ENCODE measurements at places on chromosomes 7 and 10.
A peak's percentile ranks its signal among the peaks of the same experiment; 100 is the strongest.

DNA sequence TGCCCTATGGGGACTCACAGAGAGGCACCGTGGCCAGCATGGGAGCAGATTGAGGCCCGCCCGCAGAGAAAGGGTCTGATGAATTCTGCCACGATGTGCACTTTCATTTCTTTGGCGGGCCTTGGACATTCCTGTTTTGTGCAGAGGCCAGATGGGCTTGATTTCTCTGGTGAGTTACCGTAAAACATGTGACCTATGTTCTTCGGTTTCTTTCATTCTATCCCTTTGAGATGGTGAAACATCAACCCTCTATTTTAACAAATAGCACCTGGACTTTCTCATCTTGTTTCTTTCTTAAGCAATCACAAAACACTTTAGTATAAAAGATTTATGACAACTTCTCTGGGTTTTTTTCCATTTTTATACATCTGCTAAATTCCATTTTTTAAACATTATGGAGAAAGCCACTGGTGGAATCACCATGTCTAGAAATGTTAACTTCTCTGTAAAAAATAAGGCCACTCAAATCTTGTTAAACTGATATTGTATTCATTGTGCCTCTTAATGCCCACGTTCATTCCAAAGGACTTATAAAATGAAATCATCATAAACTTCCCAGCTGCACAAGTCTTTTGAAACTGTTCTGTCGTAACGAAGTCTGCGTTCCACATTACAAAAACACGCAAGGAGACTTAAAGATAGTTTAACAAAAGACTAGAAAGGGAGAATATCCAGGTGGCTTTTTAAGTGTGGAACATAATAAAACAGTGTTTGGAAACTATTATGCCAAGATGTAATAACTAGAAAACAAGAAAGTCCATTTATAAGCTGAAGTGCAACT, 21.4 kb upstream of the ODAD2 start:
- peak; percentile 38 for DNase-seq

- DNase-seq = no peak
Measured at GRCh38 chr7:1339611-1340010, 106.9 kb downstream of the UNCX start.

GRCh38 chr7:43764807-43765491, 6.5 kb downstream of the BLVRA start:
- DNase-seq = peak; percentile 37

DNA sequence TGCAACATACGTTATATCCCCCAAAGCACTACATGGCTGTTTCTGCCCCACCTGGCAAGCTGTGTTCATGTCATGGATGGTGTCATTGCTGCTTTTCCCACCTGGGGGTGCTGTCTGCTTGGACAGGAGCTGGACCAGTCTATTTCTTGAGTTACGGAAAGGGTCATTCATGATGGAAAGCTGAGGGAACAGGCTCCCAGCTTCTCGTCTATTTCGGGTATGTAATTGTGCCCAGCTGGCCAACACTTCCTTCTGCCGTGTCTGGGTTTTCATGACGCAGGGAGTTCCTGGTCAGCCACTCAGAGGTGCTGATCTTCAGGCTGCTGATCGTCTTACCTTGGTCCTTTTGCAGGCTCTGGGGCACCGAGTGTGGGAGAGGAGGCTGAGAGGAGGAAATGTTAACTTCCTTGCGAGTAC, 8.6 kb downstream of the BTBD16 start:
- peak; percentile 47 for DNase-seq

- no peak for DNase-seq
Measured at GRCh38 chr7:135886345-135887132, 90.6 kb downstream of the MTPN start.

DNA sequence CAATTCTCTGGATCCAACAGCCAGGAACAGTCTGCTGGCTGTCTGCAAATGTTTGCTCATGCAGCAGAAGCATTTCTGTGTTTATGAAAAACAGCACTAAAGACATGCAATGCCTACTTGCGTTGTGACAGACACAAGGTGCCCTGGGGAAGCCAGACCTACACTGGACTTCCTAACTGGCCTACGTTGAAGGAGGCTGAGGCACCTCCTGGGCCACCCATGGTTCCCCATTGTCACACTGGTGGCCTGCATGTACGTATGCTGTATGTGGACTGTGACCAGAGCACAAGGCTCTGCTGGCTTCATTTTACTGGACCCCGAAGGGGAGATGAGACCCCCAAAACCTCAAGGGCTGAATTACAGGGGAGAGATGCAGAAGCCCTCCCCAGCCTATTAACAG, 27.7 kb downstream of the PSAP start:
- DNase-seq = no peak

DNA sequence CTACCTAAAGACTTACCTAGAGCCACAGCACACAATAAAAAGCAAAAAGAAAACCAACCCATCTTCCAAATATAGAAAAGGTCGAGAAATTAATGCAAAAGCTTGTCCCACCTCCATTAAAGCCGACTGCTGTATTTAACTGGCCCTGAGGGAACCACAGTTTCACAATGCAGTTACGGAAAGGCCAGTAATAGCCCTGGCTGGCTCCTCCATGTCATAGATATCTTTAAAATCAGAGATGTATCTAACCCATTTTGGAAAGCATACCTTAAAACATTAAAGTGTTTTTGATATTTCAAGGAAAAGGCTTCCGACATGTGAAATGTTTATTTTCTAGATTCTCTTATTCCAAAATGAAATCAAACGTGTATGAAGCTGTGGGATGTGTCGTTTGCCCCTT, 23.0 kb downstream of the HDAC9 start:
- no peak for DNase-seq

DNA sequence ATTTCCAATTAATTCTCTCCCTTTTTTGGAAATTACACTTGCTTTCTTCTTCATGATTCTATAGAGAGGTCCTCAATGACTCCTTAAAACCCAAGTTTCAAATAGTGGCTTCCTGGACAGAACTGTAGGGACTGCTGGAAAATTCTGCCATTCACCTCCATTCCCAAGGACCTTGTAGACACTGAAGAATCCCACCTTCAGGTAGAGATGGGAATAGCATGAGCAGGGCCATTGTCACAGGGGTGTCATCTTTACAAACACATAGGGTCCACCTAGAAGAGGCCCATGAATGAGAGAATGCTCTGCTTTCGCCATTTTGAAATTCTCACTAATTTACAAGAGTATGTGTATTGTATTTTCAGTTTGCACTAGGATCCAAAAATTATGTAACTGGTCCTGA, 701.7 kb upstream of the CELF2 start:
- no peak for DNase-seq

- no peak for DNase-seq
Measured at GRCh38 chr10:122047560-122047959, 58.6 kb downstream of the TACC2 start.

- DNase-seq = peak; percentile 77
Measured at GRCh38 chr10:17836942-17837341, 27.8 kb downstream of the MRC1 start.

GRCh38 chr7:139482662-139483466, 609 bp downstream of the KLRG2 start:
- peak; percentile 29 for DNase-seq

DNA sequence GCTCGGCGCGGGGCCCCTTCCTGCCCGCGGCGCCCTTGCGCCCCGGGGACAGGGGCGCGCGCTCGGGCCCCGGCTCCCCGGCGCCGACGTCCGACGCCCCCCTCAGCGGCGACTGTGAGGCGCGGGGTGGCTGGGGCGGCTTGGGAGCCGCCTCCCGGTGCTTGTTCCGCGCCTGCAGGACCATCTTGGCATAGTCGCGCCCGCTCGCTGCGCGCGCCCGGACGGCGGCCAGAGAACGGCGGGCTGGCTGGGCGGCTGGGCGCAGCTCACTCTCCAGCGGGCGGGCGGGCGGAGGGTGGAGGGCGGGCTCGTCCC, at the start of gene DPY19L1:
TSS of gene DPY19L1 (minus strand) at position 275 of the 315 bp plus-strand sequence. CDS start at position 184, 91 bp downstream.
- DNase-seq = no peak

- peak; percentile 6 for DNase-seq
Measured at GRCh38 chr10:57846307-57847065, 421.2 kb downstream of the IPMK start.

- peak; percentile 92 for DNase-seq
Measured at GRCh38 chr10:95818668-95819067, 62.7 kb downstream of the ENTPD1 start.

DNA sequence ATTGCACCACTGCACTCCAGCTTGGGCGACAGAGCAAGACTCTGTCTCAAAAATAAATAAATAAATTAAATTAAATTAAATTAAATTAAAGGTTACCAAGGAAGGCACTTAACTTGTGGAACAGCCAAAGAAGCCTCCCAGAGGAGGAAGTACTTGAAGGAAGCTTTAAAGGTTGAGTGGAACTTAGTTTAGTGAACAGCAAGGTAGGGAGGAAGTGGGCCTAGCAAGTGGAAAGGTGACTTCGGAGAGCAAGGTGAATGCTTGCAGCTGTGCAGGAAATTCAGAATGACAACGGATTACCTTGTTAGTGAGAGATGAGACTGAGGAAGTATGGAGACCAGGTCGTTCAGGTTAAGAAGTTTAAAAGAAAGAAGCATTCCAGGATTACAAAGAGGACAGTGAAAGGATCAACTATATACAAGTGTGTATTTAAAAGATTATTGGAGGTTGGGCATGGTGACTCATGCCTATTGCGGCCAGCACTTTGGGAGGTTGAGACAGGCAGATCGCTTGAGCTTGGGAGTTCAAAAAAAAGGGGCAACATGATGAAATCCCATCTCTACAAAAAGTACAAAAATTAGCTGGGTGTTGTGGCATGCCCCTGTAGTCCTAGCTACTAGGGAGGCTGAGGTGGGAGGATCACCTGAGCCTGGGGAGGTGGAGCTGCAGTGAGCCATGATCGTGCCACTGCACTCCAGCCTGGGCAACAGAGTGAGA, 12.8 kb upstream of the RPEL1 start:
- peak; percentile 68 for DNase-seq

DNA sequence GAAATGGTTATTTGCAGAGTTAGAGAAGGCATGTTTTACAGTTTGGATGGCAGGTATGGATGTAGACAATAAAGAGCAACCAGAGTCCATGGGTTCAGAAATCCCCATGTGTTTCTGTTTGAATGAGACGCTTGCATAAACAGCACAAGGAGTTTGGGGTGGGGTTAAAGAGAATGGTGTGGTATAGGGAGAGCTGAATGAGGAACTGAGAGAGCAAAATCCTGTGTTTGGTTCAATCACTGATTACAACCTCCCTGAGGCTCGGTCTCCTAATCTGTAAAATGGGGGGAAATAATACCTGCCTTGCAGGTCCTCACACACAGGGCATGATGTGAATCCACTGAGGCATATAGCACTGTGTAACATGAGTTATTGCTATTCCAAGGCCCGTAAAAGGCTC, 23.7 kb downstream of the CAV1 start:
- no peak for DNase-seq

- no peak for DNase-seq
Measured at GRCh38 chr7:26560526-26561256, 269.0 kb downstream of the SNX10 start.

- DNase-seq = peak; percentile 45
Measured at GRCh38 chr7:101542527-101543241, 86.4 kb downstream of the MYL10 start.

DNA sequence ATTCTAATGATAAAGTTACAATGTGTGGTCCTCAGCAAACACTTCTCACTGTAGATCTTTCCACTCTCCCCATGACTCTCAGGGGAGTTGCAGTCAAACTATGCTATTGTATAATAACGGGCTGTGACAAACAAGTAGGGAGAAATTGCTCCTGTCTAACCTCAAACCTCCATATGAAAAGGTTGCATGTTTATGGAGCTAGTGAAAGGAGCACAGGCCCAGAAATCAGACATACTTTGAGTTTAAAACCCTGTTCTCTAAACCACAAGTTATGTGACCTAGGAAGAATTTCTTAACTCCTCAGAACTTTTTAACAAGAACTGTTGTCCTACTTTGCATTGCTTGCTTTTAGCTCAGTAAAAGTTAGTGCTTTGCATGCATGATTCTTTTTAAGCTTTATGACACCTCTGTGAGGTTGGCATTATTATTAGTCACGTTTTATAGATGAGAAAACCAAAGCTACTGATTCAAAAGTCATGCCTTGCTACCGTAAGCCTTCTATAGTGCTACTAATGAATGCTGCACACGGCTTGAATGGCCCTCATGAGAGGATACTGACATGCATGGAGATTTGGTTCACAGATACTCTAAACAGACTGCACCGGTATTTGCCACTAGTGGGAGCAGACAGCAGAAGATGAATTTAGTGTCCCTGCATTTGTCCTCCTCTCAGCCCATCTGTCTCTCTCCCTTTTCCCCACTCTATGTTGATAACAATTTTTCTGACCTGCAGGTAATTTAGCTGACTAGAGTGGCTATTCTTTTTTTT, 129.5 kb upstream of the PCGF5 start:
- peak; percentile 35 for DNase-seq

DNA sequence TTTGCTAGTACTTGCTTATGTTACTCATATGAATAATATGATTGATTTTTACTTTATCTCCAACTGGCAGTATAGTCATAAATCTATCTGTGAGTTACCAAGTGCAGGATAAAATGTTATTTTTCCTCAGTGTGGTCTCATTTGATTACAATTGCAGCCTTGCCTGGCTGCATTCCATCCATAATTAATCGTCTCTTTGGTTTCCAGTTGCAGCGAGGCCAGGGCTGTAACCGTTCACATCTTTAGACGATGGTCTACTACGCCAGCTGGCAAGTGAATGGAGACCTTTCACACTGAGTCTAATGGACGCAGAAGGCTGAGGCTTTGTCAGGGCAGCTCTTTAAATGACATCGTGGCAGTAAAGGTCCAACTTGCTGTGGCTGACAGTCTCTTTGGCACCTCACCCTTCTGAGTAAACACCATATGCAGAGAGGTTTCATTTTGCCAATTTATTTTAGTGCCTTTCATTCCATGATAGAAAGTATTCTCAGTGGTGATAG, 84.0 kb downstream of the ARL4A start:
- DNase-seq = peak; percentile 41

GRCh38 chr10:14450041-14450491, 119.3 kb upstream of the FRMD4A start:
- DNase-seq = peak; percentile 72

GRCh38 chr10:97858001-97858439, 8.4 kb downstream of the GOLGA7B start:
- DNase-seq = no peak

- no peak for DNase-seq
Measured at GRCh38 chr10:2165771-2166460, 428.6 kb upstream of the ADARB2 start.

DNA sequence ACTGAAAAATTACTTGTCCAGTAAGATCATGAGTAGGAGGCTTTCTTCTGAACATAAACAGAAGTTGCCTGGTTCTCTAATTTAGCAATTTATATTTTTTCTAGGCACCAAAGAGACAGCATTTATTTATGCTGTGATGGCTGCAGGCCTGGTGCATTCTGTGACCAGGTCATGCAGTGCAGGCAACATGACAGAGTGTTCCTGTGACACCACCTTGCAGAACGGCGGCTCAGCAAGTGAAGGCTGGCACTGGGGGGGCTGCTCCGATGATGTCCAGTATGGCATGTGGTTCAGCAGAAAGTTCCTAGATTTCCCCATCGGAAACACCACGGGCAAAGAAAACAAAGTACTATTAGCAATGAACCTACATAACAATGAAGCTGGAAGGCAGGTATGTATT, 2.8 kb downstream of the WNT16 start:
- DNase-seq = no peak

DNA sequence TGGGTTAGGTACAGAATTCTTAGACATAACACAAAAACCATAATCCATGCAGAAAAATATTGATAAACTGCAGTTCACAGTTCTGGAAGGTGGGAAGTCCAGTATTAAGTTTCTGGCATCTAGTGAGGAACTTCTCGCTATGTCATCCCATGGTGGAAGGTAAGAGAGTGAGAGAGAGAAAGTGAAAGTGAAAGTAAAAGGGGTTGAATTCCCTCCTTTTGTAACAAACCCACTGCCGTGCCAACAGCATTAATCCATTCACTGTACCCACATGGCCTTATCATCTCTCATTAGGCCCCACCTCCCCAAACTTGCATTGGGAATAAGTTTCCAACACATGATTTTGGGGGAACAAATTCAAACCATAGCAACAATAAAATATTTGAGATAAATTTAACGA, 17.1 kb downstream of the ZNF485 start:
- DNase-seq = peak; percentile 39
